Naive thymus-derived CD4-positive, alpha-beta T cell (primary cell): ENCODE measurements at places on chromosomes 3 and 15. TPM values are rescaled to one million over a fixed set of nuclear protein-coding genes. Genes with fewer than 3 reads are reported as not detected.

GRCh38 chr3:188760408-188760807, 411.4 kb upstream of the TPRG1 start:
- no peak for DNase-seq

GRCh38 chr3:182843478-182843877, 50.2 kb downstream of the ATP11B start:
- DNase-seq = no peak

DNA sequence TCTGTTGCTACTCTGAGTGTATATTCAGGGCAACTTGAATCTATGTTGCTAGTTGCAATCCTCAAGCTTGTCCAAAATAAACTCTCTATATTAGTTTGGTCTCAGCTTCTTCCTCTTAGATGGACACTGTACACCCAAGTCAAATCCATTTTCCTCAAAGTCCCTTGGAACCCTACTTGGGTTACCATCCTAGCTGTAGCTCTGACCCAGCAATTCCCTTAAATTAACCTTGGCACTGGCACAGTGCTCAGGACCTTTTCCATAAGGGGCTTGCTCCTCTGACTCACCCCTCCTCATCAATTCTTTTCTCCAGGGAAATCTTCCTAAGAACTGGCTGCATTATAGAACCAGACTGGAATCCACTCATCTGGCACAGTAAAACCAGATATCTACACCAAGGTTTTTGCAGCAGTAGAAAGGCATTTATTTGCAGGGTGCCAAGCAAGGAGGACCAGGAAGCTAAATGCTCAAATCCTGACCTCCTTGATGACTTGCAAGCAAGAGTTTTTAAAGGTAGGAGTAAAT, 44.9 kb upstream of the B3GALNT1 start:
- no peak for DNase-seq

DNA sequence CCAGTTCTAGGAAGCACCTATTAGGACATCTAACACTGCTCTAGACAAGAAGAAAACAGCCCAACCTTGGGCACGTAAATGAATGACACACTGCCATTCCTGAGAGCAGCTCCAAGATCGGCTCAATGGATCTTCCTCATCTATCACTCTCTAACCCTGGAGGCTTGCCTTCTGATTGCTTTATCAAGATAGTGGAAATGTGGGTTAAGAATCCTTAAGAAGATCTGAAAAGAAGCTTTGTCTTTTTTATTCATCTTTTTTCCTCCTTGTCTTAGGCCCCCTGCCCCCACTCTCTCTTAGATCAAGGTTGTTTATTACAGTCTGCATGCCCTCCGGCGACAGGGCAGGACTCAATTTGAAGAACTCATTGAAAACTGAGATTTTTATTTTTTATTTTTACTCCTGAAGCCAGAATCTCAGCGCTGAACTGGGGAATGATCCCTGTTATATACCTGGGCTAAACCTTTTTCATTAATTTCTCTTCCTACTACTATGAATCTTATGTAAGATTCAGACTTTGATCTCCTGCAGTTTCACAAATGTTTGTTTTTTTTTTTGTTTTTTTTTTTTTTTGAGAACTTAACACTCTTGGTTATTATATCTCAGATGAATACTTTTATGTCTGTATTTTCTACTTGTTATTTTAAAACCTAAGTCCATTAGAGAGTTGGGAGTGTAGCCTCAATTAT, 219.5 kb downstream of the SV2B start:
- no peak for DNase-seq

GRCh38 chr3:98565237-98565643, 28.2 kb downstream of the CPOX start:
- DNase-seq = no peak

DNA sequence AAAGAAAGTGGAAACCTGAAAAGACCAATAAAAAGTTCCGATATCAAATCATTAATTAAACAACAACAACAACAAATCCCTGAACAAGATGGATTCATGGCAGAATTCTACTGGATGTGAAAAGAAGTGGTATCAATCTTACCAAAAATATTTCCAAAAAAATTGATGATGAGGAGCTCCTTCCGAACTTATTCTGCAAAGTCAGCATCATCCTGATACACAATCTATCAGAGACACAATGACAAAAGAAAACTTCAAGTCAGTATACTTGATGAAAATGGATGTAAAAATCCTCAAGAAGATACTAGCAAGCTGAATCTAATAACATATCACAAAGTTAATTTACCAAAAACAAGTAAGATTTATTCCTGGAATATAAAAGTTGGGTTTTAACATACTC, 881.8 kb downstream of the SI start:
- DNase-seq = no peak

- DNase-seq = no peak
Measured at GRCh38 chr3:63908081-63908736, 4.0 kb downstream of the SCAANT1 start.

DNA sequence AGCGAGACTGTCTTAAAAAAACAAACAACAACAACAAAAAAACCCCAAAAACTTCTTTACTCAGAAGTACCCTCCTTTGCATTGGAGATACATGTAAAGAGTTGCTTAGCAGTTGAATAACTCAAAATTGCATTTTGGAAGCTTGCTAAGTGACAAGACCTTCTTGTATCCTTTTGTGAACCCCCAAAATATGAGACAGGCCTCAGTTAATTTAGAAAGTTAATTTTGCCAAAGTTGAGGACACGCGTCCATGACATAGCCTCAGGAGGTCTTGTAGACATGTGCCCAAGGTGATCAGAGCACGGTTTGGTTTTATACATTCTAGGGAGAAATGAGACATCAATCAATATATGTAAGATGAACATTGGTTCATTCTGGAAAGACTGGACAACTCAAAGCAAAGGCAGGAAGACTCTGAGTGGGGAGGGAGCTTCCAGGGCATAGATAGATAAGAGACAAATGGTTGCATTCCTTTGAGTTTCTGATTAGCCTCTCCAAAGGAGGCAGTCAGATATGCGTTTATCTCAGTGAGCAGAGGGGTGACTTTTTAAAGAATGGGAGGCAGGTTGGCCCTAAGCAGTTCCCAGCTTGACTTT, 1.7 kb upstream of the ARF4 start:
- DNase-seq = no peak

DNA sequence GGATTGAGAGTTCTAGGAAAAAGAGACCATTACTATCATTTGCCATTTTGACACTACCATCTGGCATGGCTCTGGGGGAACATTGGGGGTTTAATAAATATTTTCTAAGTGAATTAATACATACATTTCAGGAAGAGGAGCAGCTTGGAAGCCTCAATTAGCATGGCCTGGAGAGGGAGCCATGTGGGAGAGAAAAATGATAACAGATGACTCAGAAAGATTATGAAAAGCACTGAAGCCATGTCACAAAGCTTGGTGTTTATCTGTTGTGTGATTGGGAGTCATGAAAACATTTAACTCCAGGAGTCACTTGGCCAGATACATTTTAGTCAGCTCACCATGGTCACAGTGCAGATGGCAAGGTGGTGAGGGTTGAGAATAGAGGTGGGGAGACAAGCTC, 121.0 kb downstream of the SSR3 start:
- no peak for DNase-seq

GRCh38 chr3:53350652-53351051, 3.3 kb upstream of the DCP1A start:
- no peak for DNase-seq

DNA sequence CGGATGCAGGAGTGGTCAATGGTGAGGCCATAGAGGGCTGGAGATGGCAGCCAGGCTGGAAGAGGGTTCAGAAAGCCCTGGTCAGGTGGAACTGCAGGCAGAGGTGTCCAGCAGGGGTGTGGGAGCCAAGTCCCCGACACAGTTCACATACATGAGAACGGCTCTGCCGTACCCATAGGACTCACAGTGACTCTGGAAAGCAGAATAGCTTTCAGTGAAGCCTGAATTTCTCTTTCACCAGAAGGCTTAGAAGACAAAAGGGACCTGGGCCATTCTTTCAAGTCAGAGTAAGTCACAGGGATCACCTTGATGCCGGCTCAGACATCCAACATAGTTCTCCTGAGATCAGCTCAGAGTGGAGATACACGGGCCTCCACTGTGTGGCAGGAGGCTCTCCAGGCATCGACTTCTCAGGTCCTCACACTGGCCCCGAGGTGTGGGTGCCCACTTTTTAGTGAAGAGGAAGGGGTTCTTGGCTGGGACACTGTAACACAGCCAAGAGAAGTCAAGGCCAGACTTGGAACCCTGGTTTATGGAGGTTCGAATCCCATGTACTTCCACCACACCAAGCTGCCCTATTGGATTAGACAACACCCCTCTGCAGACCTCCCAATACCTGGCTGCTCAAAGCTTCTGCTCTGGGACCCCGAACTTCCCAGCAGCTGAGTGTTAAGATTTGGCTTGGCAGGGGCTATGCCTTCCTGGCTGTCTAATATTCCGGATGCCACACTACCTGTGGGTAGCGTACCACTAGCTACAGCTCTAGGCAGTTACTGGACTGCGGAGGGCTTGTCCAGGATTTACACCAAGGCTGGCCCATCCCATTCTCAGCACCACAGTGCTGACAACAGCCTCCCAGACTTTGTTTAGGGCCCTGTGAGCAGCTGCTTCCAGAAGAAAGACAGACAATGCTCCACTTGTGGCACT, 40.4 kb upstream of the RAB6B start:
- DNase-seq = no peak

DNA sequence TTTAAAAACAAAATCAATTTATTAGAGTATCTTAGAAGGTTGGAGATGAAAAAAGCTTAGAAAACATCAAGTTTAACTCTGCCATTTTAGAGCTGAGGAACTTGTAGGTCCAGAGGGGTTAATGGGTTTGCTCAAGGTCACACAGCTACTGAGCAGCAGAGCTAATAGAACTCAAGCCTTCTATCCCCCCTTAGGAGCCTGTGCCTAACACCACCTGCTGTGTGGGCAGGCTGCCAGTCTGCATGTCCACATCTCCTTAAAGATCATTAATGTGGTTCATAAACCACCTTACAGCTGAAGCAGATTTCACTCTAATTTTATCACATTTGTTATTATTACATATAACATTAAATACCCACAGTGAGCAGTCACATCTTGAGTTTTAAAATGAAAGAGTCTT, 14.1 kb upstream of the SLC35G2 start:
- no peak for DNase-seq

DNA sequence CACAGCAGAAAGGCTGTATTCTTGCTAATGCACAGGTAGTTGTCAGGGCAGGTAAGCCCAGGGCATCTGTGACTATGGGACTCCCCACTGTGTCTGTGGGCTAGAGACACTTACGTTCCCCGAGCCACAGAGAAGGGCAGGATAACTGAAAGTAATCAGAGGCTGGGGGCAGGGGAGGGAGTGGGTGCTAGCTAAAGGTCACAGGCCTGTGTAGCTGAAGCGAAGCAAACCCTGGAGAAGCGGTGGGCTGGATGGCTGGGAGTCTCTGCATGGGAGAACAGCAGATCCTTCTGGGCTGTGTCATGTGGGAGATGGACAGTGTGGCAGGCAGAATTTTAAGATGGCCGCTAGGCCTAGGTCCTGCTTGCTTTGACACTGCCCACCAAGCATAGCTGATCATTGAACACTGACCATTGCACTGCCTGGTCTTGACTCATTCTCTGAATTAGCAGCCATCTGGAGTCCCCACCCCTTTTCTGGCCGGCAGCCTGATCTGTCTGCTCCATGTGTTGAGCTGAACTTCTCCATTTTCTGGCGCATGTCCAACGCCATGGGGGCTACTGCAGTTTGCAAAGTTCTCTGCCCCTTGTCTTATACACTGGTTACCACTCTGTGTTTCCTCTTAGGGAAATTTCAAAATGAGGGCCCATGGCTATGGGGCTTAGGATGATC, 110.0 kb downstream of the DGKG start:
- no peak for DNase-seq

GRCh38 chr3:192514081-192514753, 213.1 kb downstream of the FGF12 start:
- DNase-seq = no peak

- DNase-seq = no peak
Measured at GRCh38 chr3:28019740-28020139, 221.7 kb upstream of the CMC1 start.

- DNase-seq = no peak
Measured at GRCh38 chr15:85636351-85636750, 158.4 kb downstream of the KLHL25 start.

PLCH1 gene
- total RNA-seq = not detected

MYO5C gene
- 0.19 TPM for total RNA-seq

RBMS3 gene
- 4.4 and 4.9 TPM in 2 replicates for total RNA-seq

SCN11A gene
- total RNA-seq = 0.32 TPM

GRM7 gene
- total RNA-seq = not detected

HHATL gene
- not detected for total RNA-seq

CCDC33 gene
- not detected for total RNA-seq
